ENCODE measurements at places on chromosomes 7 and 10. TPM values are rescaled to one million over a fixed set of nuclear protein-coding genes. Genes with fewer than 3 reads are reported as not detected.

HMX3 gene
- not detected for total RNA-seq

- H3K4me1 ChIP-seq: no peaks in the 10 kb centered on the region
- no peaks in the 10 kb centered on the region for H3K36me3 ChIP-seq
- no peak for DNase-seq
- H3K4me3 ChIP-seq: no peak overlapping the region
- no peak overlapping the region for H3K27ac ChIP-seq
Observed at GRCh38 chr7:47702080-47702479, 120.2 kb upstream of the TNS3 start.

CNNM1 gene
- 0.35 TPM for total RNA-seq

GRCh38 chr7:158821171-158822031 is 7.9 kb downstream of the ESYT2 start:
- no peaks in the 10 kb centered on the region for H3K27me3 ChIP-seq
- no peak overlapping the region for H3K4me3 ChIP-seq
- H3K36me3 ChIP-seq: peaks cover 6% of the 10 kb centered on the region
- no peak for DNase-seq
- peaks cover 84% of the 10 kb centered on the region for H3K4me1 ChIP-seq
- peak overlapping the region; percentile 71 for H3K27ac ChIP-seq

DNA sequence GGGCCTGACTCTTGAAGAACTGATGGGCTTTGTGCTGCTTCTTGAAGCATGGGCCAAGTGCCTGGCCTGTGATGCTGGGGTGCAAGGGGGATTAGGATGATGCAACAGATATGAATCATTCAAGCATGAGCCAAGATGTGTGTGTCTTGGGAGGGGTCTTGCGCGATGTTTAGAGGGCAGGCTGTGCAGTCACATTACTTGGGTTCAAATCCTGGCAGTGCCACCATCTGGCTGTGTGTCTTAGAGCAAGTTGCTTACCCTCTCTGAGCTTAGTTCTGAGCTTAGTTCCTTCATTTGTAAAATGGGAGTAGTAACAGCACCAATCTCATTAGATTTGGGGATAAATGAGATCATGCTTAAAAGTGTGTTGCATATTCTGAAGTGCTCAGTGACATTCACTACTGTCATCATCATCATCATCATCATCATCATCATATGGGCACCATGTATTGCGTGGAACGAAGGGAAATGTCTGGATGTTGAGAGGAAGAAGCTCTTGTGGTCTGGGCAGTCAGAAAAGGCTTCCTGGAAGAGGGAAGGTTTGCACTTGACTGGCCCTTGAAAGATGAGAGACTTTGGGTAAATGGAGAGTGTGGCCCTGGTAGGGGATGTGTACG is 9.3 kb downstream of the UNC5B start:
- H3K27me3 ChIP-seq: no peaks in the 10 kb centered on the region
- no peak overlapping the region for H3K4me3 ChIP-seq
- H3K27ac ChIP-seq: no peak overlapping the region
- no peaks in the 10 kb centered on the region for H3K36me3 ChIP-seq
- peaks cover 17% of the 10 kb centered on the region for H3K4me1 ChIP-seq

CPEB3 gene
- 6.9 TPM for total RNA-seq

GRCh38 chr10:119542988-119543813 is 682 bp upstream of the RGS10 start:
- DNase-seq: peak; percentile 70
- H3K4me1 ChIP-seq: peaks cover 26% of the 10 kb centered on the region
- peak overlapping the region; percentile 75 for H3K4me3 ChIP-seq

CHST3 gene
- 12.0 TPM for total RNA-seq

ZNF25 gene
- 8.8 TPM for total RNA-seq

DNA sequence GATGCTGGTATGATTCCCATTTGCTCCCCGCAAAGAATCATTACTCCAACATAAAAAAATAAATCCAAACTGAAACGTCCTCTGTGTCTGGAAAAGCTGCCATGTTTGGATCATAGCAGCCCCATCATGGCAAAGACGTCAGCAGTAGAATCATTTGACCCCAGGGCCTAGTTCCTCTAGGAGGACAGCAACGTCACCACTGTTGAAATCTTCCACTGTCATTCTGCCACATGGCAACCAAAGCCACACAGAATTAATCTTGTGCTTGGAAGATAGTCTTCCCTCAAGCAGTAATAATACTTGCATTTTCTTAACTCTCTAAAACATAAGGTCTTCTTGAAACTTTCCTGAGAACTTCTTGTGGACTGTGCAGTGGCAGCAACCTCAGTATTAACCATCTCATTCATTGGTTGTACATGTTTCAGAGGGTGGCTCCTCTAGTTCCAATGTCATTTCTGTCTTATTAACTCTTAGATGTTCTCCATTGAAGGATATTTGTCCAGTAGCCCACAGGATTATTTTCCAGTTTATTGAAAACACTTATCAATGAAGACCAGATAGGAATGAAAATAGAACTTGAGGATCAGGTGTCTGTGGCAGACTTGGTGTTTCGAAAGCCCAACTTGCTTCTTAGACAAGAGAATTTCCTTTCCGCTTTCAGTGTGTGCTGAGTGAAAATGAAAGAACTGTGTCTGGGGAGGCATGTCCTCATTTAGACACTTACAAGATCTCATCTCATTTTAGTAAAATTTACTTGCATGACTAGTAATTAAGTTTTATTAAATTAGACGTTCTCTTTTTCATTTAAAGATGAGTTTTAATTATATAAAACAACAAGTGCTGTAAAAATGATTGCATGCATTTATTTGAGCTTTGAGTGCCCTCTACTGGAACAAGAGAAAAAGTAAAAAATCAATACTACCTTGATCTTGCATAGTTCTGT is 28.9 kb upstream of the INHBA start:
- H3K36me3 ChIP-seq: no peaks in the 10 kb centered on the region
- H3K27ac ChIP-seq: no peak overlapping the region
- DNase-seq: no peak
- no peak overlapping the region for H3K4me3 ChIP-seq
- H3K27me3 ChIP-seq: no peaks in the 10 kb centered on the region
- H3K4me1 ChIP-seq: no peaks in the 10 kb centered on the region

DNA sequence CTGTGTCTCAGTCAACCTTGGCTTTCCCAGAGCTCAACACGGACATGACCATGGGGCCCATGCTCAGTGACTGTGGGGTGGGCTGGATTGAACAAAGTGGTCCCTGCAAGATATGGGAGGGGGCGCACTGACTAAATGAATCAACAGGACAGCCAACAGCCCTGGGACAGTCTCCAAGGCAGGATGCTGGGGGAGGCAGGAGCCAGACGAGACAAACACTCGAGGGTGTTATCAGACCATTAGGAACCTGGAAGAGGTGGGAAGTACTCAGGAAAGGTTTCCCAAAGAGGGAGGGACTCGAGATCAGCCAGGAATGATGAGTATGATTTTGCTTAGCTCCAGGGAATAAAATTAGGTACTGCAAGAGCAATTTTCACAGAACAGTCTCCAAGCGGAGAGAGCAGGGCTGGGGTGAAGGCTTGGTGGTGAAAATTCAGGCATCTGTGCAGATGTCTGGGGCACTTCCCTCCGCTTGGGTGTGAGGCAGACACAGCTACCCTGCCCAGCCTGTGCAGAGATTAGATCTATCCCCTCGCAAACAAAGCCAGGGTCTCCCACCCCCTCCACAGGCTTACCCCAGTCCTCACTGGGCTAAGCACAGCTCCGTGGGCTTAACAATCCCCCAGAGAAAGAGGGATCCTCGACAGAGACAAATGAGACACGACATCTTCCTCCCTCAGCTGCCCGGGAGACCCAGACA is 261.1 kb upstream of the ZMIZ1 start:
- no peak overlapping the region for H3K4me3 ChIP-seq
- DNase-seq: no peak
- no peak overlapping the region for H3K27ac ChIP-seq
- no peaks in the 10 kb centered on the region for H3K36me3 ChIP-seq
- no peaks in the 10 kb centered on the region for H3K27me3 ChIP-seq

CAMK1D gene
- total RNA-seq: 22.5 TPM

GRCh38 chr10:68419376-68419775 is 12.3 kb upstream of the RUFY2 start:
- H3K36me3 ChIP-seq: no peaks in the 10 kb centered on the region
- H3K27ac ChIP-seq: no peak overlapping the region
- DNase-seq: no peak

C1QL3 gene
- not detected for total RNA-seq

DNA sequence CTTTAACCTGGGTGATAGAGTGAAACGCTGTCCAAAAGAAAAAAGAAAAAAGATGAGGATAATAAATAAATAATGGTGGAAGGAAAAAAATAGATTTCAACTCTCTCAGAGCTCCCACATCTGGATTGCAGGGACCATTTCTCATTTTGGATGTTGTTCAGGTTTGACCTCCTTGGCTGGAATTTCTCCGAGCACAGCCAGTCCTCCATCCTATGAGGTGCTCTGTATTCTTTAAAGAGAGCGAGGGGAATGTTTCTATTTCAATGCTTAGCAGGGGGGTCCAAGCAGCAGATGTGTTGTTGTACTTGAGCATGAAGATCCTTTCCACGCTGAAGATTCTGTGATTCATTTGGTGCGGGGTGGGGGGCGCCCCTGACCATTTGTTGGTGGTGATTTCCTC is 17.7 kb upstream of the SEPHS1 start:
- no peaks in the 10 kb centered on the region for H3K27me3 ChIP-seq
- H3K36me3 ChIP-seq: no peaks in the 10 kb centered on the region
- no peak overlapping the region for H3K4me3 ChIP-seq
- no peak overlapping the region for H3K27ac ChIP-seq
